ENCODE measurements at places on chromosomes 7 and 10.

- no peak for DNase-seq
Observed at GRCh38 chr10:124350806-124351205, 67.9 kb downstream of the OAT start.

DNA sequence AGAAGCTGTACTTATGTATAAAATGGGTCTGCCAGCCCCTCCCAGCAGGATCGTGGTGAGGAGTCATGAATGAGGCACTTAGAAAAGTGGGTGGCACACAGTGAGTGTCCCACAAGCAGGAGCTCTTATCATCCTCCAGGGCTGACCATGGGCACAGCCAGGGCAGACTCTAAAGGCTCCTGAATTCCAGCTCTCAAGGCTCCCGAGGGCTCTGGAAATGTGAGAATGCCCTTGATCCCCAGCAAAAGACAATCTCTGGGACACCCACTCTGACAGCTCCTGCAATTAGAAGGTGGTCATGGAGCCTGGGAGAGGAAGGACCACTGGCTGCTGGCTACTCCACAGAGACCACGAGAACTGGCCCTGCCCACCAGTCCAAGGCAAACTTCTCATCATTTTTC lies 1.6 kb downstream of the VSTM4 start:
- no peak for DNase-seq

- DNase-seq = no peak
Observed at GRCh38 chr10:62744136-62744535, 60.4 kb upstream of the ADO start.

DNA sequence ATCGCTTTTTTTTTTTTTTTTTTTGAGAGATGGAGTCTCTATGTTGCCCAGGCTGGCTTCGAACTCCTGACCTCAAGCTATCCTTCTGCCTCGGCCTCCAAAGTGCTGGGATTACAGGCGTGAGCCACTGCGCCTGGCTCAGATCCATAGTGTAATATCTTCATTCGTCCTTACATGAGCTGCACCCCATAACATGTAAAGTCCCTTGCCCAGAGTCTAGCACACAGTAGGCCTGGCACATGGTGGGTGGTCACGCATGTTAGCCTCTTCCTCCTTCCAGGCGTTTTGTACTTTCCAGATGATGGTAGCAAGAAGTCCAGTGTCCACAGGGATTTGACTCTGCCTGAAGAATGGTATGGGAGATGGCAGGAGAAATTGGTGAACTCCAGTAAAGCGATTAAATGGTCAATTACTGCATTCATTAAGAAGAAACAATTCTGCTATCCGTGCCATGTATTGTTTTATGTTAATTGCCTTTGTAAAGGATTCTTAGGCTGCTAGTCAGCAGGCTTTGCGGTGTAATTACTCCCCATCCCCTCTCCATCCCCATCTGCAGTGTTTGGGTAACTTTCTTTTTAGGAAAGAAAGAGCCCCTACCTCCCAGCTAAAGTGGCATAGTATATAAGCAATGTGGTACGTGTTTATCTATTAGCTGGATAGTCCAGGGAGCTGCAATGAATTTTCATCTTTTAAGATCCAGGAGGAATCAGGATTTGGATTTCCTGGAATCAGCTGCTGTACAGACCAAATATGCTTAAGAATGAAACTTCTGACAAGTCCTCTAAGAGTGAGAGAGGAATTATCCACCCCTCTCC lies 1.2 kb downstream of the TPST1 start:
- no peak for DNase-seq

GRCh38 chr10:95289003-95289920 lies 1.5 kb downstream of the PDLIM1 start:
- DNase-seq = no peak

DNA sequence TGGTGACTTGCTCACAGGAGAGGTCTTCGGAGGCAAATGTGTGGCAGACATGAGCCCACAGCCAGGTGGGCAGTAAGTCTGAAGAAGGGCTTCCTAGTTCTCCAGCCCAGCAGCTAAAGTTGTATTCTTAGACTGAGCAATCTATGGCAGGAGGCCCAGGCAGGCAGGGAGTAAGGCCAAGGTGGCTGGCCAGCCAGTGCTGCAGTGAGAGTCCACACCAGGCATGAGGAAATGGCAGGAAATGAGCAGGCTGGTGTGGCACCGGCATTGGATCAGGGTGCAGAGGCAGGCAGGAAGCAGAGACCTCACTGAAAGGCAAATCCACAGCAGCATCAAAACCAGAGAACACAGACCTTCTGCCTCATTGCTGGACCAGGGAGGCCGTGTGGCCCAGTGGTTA lies 84.6 kb upstream of the PDE1C start:
- no peak for DNase-seq

DNA sequence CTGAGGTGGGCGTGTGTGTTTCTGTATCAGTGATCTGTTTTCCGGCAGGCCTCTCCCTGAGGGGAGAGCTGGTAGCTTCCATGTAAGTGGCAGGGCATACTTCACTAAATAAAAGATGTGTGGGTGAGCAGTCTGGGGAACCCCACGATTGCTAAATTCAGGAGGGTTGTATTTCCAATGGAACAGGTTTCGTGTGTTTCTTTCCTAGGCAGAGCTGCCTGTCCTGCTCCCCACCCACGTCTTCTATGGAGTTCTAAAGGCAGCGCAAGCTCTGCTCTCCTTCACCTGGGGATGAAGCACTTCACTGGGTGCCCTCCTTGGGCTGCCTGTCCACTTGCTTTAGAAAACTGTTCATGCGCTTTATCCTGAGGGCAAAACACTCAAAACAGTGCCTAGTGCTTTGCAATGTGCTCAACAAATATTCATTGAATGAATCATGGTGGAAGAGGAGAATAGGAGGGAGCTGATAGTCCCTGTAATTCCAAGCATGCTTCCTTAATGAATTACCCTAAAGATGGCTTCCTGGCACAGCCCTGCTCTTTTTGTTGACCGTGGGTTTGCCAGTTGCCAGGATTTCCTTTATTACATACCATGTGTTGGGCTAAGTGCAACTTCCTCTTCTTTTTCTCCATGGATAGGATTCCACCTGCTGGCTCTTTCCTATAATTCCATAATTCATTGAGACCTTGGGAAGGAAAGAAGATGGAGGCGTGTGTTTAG lies 50.6 kb upstream of the SRPK2 start:
- DNase-seq = no peak

GRCh38 chr10:99930731-99931550 lies 78.8 kb downstream of the DNMBP start:
- DNase-seq = no peak

GRCh38 chr7:138564365-138564764 lies 104.3 kb downstream of the TRIM24 start:
- no peak for DNase-seq

DNA sequence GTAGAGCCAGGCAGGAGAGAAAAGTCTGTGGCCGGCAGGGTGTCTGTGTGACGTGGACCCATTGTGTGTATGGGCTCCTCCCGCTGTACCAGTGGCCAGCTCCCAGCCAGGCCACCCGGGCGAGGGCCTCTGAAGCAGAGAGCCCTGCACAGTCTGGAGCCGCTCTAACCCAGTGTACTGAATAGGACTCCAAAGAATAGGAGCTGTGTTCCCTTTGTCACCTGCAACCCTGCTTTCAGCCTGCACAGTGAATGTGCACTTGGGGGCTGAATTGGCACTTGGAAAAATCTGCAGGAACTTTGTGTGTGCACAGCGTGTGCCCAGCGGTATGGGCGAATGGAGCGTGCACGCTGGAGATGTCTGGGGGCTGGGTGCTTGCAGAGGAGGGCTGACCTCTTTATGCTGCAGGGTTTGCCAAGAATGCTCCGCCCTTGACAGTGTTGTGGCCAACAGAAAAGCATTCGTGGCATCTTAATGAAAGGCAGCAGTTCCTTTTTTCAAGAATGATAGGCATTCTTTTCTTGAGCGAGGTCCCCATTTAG lies 216.2 kb downstream of the AUTS2 start:
- no peak for DNase-seq

DNA sequence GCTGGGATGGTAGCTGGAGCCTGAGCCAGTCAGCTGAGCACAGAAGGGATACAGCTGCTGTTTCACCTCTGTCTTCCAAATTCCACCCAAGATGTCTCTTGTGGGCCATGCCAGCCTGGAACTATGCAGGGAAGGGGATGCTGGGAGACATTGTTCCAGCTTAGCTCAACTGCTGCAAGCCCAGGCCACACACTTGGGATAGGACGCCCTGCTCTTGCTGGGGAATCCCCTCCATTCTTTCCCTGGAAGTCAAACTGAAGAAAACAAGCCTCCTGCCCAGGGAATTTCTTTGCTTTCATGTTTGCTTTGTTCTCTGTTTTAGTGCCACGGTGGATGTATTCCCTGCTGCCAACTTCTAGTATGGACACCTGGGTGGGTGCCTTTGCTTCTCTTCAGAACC lies 55.2 kb upstream of the CDK13 start:
- DNase-seq = no peak

DNA sequence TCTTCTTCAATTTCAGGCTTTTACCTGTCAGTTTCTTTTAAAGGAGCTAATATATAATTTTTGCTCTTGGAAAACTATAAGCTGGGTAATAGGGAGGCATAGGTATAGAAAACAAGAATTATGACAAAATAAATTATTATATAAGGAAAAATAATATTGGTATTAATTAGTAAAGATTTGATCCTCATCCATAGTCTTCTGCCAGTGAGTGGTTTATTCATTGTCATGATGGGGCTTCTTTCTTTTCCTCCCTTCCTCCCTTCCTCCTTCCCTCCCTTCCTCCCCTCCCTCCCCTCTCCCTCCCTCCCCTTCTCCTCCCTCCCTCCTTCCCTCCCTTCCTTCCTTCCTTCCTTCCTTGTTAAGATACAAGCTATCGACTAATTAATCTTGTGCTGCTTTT lies 698.6 kb downstream of the SORCS3 start:
- DNase-seq = no peak

- DNase-seq = no peak
Observed at GRCh38 chr10:62620491-62620890, 184.0 kb upstream of the ADO start.
